Astrocyte of the spinal cord (primary cell): ENCODE measurements at places on chromosomes 1 and 21.

DNA sequence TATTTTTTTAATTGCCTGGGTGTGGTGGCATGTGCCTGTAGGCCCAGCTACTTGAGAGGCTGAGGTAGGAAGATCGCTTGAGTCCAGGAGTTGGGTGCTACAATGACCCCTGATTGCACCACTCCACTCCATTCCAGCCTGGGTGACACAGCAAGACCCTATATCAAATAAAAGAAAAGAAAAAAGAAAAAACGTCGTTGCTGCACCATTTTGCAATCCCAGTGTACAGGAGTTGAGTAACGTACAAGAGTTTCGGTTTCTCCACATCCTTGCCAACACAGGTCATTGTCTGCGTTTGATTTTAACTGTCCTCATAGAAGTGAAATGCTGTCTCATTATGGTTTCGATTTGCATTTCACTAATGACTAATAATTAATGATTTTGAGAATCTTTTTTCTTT is 7.9 kb downstream of the ZNF684 start:
- no peak for DNase-seq

DNA sequence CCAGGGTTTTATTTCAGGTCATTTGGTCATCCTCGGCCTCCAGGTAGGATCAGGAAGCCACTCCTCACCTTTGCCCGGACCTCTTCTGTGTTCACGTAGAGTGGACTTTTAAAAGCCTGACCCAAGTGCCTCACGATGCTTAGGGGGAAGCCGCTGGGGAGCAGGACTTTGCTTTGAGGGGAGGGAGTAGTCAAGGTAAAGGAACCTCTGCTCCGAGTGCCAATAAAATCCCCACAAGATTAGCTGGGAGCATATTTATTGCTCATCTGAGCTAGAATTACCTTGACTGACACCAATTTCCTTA is 603 bp upstream of the DHRS3 start:
- no peak for DNase-seq

DNA sequence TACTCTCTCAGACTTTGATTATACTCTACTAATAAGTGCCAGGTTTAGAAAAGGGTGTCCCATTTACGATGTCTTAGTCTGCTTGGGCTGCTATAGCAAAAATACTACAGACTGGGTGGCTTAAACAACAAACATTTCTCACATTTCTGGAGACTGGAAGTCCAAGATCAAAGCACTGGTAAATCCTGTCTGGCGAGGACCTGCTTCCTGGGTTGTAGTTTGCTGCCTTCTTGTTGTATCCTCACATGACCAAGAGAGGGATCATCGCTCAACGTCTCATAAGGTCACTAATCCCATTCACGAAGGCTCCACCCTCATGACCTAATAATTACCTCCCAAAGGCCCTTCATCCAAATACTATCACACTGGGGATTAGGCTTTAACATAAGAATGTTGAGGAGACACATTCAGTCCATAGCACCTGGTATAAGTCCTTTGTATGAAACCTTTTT is 12.0 kb downstream of the PRDX6 start:
- no peak for DNase-seq

DNA sequence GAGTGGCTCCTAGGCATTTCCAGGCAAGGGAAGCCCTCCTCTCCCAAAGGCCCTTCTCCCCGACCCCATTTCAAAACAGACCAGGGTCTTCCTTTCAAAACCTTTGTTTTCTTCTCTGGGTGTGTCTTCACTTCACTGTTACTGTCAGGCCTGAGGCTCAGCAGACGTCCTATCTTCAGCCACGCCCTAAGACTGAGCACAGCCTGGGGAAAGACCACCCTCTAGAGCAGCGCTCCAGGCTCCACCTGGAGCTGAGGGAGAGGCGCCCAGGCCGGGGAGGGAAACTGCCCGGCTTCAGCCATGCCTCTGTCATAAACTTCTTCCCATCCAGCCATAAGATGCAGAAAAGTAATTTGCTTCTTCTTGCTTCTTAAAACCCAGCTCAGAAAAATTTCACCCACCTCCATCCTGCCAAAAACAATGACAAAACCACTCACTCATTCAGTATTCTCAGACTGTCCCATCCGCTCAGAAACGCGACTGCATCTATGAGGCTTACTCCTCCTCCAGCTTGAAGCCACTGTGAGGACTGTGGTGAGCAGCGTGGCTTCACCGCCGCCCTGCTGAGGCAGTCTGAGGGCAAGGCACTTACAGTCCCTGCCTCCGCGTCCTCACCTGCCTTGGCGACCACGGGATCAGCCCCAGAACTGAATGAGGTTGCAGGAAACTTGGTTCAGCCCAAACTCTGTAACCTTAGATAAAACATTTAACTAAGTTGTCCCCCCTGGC is 36.1 kb downstream of the VN1R5 start:
- no peak for DNase-seq

DNA sequence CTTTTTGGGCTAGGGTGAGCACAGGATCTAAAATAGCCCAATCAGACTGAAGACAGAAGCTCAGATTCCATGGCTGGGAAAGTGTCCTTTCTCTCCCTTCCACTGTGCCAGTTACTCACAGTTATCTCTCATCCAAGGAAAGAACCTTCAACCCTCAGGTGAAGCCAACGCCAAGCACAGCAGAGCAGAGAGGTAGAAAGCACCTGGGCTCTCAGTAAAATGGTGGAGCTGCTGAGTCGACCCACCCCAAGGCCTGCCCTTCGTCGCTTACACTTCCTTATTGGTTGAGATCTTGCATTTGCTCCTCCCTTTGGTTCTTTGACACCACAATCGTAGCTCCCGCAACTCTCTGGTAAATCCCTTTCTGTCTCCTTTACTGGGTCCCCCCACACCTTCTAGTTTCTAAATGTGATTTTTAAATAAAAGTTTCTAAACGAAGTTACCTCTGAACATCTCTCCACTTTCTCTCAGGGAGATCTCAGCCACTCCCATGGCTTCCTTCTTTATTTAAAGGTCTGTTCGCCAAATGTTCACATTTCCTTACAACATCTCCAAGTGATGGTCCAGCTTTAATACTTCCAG is 27.5 kb upstream of the SLC30A1 start:
- no peak for DNase-seq

DNA sequence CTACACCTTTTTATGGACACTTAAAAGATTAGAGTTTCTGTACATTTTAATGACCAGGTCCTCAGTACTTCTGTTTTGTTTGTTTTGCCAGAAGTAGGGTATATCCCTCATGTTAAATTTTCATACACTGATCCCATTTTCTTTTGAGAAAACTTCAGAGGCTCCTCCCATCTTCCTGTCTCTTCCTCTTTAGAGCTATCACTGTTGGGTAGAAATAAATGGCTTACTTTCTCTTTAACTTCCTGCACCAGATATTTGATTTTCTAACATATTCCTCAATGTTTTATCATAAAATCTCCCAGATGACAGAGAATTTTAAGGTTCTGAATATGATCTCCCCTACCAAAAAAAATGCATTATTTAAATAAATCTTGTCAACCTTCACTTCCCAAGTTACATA is 23.4 kb downstream of the VAV3 start:
- no peak for DNase-seq

DNA sequence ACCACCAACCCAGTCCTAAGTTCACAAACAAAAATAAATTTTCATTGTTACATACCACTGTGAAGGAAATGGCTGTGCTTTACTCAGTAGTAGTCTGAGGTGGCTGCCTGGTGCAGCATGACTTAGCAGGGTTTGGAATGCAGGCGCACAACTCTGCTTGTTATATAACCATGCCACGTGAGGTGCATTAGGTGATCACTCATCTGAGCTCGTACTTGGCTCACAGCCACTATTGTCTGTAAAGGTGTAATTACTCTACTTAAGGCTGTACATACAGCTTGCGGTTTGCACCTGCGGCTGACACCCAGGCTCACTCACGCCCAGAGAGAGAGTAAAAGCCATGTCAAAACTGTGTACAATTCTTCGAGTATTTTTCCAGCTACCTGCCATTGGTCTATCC is 599.4 kb downstream of the LTN1 start:
- DNase-seq: no peak

DNA sequence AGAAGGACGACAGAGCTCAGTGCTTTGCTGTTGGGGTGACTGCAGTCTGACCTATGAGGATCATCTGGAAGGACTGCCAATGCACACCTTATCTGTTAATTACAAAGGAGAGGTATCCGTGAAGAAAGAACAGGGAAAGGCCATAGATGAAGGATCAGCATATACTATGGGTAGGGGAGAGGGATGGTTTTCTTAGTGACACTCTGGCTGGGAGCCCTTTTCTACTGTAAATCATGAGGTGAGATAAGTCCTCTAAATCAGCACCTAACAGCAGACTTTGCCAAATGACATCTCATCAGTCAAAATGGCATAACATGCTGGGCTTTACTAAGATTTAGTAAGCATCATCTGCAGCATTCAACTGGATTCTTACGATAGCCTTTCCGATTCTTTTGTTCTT is 100.0 kb downstream of the PLPPR5 start:
- no peak for DNase-seq
